ENCODE measurements at places on chromosomes 2 and 18.

DNA sequence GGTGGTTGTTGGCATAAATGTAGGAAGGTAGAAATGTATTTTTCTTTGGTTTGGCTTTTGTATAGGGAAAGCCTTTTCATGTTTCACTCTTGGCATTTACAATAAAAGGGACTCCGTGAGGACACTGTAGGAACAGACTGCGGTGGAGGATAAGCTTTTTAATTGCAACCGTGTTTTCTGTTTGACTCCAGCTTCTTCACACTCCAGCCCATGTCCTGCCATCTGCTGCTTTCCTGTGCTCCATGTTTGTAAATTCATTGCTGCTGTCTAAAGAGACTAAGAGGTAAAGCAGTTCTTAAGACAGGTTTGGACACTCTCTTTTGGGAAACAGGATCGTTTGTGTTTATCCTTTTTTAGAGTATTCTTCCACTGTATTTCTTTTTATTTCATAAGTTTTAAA is 33.3 kb downstream of the WDR75 start:
- DNase-seq: no peak

GRCh38 chr18:78255013-78255412 is 724.6 kb upstream of the SALL3 start:
- DNase-seq: no peak

DNA sequence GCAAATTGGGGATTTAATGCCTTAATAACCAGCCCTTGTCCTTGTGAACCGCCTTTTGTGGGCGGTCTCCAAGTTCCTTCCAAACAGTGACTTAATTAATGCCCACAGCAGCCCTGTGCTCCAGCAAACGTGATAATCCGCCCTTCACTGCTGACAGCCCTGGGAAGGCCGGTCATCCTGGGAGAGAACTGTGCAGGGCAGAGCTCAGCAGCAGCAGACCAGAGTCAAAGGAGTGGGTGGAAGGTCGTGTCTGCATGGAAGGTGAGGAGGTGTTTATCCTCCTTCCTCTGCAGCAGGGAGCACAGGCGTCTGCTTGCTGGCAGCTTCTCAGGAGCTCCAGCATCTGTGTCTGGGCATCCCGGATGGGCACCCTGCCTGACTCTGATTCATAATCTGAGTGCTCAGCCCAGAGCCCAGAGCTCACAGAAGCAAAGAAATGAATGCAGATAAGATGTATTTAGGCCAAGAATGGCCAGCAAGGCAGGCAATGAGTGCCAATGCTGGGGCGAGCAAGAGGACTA is 270.0 kb upstream of the PXDN start:
- no peak for DNase-seq

- DNase-seq: peak; percentile 83
Observed at GRCh38 chr18:26470011-26470637, 78.2 kb downstream of the KCTD1 start.

- DNase-seq: no peak
Observed at GRCh38 chr2:123894167-123894566, 130.9 kb upstream of the CNTNAP5 start.

- DNase-seq: no peak
Observed at GRCh38 chr2:152459091-152459490, 124.1 kb downstream of the FMNL2 start.

GRCh38 chr18:79410731-79411613 is 15.2 kb downstream of the NFATC1 start:
- no peak for DNase-seq

GRCh38 chr2:54836477-54836876 is 113.0 kb downstream of the EML6 start:
- no peak for DNase-seq

GRCh38 chr2:32947484-32948143 is 861 bp downstream of the LTBP1 start:
- no peak for DNase-seq

GRCh38 chr2:231332388-231332787 is 63.1 kb upstream of the B3GNT7 start:
- no peak for DNase-seq

- no peak for DNase-seq
Observed at GRCh38 chr18:4549164-4549872, 94.2 kb upstream of the DLGAP1 start.

DNA sequence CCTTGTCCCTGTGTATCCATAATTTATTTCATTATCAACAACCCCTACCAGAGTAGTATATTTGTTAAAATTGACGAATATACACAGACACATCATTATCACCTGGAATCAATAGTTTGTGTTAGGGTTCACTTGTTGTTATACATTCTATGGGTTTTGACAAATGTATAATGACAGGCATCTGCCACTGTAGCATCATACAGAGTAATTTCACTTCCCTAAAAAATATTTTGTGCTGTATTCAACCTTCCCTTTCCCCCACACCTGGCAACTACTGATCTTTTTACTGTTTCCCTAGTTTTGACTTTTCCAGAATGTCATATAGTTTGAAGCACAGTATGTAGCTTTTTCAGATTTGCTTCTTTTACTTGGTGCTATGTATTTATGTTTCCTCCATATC is 132.0 kb downstream of the ZNF804A start:
- DNase-seq: no peak

DNA sequence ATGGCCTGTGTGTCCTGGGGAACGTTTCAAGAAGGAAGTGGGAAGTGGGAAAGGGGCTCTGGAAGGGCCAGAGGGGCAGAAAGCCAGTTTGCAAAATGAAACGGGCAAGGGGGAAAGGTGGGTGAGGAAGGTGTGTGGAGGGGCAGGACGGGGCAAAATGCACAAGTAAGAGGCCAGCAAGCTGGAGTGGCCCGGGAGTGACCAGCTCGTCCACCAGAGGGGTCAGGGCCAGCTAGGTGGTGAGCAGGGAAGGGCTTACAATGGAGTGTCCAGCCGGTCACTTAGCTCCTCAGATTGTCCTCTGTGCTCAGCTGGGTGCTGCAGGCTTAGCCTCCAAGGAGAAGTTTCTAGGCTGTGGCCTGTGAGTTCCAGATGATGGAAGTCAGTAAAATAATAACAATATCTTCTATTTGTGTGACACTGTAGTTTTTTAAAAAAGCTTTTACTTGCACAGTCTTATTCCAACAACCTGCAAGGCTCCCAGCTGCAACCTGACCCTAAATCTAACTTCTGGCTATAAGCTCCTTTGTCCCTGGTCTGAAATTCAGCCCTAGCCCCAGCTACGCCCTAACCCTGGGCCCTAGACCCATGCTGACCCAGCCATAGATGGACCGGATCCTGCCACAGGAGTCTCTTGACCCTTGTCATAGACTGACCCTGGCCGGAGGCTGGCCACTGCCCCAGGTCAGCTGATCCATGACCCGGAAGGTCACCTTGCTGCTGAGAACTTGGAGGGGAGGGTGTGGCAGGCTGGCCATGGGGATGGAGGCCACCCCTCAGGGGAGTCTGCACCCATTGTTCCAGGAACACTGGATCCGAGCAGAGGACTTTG is 29.2 kb downstream of the MYO7B start:
- DNase-seq: no peak

DNA sequence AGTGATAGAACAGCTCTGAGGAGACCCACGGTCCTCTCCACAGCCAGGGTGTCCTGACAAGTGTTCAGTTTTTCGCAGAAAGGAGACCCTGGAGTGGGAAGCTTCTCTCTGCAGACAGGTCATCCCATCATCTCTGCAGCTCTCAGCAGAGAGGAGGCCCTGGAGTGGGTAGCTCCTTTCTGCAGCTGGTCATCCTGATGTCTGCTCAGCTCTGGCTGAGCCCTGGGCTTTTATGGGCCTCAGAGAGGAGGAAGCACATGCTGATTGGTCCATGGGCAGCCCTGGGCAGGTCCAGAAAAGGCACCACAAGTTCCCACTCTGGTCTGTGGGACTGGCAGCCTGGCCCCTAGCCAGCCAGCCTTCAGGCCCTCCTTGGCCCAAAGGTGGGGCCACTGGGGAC is 72.3 kb upstream of the ST3GAL5 start:
- DNase-seq: no peak

GRCh38 chr2:175241691-175242090 is 60.2 kb upstream of the ATP5MC3 start:
- no peak for DNase-seq

- no peak for DNase-seq
Observed at GRCh38 chr18:35616664-35617423, 35.3 kb downstream of the GALNT1 start.

GRCh38 chr2:10911291-10912075 is at the start of gene KCNF1:
TSS of gene KCNF1 (plus strand) at chr2:10911934. CDS start at chr2:10912427, 493 bp downstream.
- DNase-seq: peak; percentile 72

GRCh38 chr2:20469595-20469994 is 22.7 kb downstream of the RHOB start:
- no peak for DNase-seq

- no peak for DNase-seq
Observed at GRCh38 chr2:111923276-111923804, 24.9 kb downstream of the MERTK start.

DNA sequence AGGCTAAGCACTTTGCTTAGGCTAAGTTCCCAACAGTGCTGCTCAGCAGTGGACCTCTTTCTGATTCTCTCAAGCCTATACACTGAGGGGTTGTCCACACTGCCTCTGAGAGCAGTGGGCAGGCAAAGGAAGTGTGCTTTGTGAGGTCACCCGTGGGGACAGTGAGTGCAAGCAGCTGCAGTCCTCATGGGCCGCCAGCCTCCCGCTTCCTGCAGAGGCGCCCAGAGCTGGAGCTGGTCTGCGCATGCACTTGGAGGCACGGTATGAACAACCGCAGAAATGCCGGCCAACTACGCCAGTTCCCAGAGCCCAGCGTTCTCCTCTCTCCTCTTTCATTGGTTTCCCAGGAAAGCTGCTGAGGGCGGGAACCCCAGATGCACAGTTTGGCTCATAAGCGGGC is 149.5 kb upstream of the DLX2 start:
- no peak for DNase-seq

DNA sequence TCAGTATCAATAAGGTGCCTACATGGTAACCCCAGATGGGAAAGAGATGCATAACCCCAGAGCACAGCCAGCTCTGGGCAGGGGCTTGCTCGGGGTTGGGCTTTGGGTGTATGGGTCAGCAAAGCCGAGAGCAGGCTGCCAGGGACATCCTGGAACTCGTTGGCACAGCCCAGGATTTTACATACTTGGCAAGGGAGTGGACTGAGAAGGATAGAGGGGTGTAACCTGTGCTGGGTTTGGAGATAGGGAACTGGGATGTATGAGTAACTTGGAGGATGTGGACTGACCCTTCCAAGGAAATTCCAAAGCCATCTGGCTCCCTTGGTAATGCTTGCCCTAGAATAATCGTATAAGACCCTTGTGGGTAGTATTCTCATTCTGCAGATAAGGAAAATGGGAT is 44.2 kb downstream of the GPR39 start:
- DNase-seq: no peak

- no peak for DNase-seq
Observed at GRCh38 chr2:239943991-239944631, 81.0 kb downstream of the NDUFA10 start.

DNA sequence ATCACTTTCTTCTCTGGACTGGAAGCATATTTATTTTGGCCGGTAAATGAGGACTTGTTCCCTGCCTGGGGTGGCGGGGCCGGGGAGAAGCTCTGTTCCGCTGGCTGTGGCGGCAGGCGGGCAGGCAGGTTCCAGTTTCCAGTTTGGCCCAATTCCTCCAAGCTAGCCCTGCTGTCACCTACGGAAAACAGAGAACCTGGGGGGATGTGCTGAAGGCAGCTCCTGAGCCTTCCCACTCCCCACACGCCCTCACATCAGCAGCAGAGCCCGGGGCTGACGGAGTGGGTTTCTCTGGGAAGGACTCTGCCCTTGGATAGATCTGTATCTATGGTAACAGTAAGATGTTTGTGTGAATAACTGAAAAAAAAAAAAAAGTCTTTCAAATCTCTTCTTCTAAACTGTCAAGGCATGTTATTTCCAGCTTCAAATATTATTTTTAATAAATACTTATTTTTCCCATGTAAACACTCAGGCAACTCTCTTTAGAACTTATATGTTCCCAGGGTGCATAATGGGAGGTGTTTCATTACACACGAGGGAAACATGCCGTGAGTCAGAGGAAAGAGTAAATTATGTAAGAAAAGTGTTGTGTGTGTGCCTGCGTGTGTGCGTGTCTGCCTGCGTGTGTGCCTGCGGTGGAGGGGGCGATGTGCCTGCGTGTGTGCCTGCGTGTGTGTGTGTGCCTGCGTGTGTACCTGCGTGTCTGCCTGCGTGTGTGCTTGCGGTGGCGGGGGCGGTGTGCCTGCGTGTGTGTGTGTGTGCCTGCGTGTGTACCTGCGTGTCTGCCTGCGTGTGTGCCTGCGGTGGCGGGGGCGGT is 116.1 kb upstream of the ZNF516 start:
- DNase-seq: no peak

- DNase-seq: no peak
Observed at GRCh38 chr2:101442667-101443061, 32.2 kb downstream of the RFX8 start.

DNA sequence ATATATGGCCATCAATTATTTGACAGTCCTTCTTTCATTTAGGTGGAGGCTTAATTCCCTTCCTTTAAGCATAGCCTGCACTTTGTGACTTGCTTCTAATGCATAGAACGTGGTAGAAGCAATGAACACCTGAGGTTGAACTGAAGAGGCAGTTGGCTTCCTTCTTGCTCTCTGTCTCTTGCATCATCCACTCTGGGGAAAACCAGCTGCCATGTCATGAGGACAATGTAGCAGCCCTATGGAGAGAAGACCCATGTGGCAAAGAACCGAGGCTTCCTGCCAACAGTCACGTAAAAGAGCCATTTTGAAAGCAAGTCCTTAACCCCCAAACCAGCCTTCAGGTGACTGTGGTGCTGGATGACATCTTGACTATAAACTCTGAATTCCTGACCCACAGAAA is 46.8 kb downstream of the ATOH8 start:
- DNase-seq: no peak

GRCh38 chr2:210459880-210460279 is 16.7 kb downstream of the LANCL1 start:
- DNase-seq: no peak

DNA sequence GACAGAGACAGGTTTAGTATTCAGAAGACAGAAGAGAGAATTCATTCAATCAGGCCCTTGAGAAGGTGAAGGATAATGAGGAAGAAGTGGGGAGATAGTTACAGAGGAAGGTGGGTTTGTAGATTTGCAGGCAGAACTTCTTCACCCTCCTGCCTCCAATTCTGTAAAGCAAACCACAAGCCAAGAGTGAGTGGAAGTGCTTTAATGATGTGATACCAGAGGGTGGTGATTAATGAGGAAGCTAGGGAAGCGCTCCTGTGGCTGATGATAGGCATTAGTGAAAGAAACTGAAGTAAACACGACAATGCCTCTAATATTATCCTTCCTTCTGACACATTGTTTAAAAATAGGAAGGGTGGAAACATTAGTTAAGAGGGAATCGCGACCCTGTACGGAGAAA is 78.2 kb downstream of the CAPN13 start:
- DNase-seq: no peak

DNA sequence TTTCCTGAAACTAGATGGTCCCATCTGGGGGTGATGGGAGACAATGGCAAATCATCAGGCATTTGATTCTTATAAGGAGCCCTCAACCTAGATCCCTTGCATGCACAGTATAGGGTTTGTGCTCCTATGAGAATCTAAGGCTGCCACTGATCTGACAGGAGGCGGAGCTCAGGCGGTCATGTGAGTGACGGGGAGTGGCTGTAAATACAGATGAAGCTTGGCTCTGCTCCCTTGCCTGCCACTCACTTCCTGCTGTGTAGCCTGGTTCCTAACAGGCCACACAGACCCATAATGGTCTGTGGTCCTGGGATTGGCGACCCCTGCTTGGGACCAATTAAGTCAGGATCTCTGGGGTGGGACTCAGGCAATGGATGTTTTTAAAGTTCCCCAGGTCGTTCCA is 293.4 kb downstream of the ZNF521 start:
- no peak for DNase-seq

Measured in NCI-H2081 (cell line).